HCEC 1CT (cell line): ENCODE measurements at places on chromosomes 2 and 18.

DNA sequence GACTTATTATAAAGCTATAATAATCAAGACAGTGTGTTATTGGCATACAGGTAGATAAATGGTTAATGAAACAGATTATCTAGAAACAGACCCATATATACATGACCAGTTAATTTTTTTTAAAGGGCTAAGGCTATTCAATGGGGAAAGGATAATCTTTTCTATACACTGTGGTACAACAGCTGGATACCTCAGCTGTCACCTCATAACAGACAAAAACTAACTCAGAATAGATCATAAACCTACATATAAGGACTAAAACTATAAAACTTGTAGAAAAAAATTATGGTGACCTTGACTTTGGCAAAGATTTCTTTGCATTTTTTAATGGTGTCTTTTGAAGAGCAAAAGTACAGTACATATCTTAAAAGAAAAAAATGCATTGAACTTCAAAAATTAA lies 30.2 kb downstream of the MAP3K2 start:
- DNase-seq, result no peak

DNA sequence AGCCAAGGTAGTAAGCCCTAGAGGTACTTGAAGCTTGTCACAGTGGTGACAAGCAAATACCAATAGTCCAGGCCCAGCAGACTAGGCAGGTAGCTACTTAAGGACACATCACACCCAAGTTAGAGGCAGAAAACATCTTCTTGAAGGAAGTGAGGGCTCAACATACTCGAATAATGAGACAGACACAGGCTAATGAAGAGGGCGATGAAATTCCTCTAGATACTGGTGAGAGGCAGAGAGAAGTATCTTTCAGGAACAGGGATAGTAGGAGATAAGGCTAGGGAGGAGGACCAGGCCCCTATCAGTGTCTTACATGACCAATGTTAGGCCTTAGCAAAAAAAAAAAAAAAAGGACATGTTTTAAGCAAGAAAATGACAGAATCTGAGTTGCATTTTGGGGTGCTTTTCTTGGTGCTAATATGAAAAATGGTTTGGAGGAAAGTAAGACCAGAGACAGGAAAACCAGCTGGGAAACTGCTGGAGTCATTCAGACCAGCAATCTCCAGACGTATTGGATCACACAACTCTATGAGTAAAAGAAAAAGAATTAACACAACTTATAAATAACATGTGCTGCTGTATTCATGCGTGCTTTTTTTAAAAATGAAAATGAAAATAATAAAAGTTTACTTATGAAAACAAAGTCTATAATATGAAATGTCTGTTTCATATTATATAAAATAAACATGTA lies 37.7 kb downstream of the COBLL1 start:
- DNase-seq, result peak; percentile 61

DNA sequence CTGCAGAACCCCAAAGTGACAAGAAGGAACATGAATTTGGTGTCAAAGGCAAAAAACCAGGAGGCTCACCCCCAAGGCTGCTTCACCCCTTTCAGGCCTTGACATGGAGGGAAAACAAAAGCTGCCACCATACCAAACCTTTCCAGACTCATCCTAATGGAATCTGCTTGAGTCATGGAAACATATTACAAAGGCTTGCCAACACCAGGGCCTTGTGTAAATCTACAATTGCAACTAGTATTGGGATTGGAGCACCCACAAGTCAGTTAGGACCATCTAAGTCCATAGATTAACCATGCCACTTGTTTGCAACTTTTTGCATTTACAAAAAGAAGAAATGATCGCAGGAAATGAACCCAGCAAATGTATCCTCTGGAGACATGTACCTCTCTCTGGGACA lies 297.6 kb downstream of the CDCA7 start:
- peak; percentile 87 for DNase-seq

GRCh38 chr18:75208836-75209128 lies 157 bp downstream of the PTGR3 start:
- DNase-seq, result no peak

DNA sequence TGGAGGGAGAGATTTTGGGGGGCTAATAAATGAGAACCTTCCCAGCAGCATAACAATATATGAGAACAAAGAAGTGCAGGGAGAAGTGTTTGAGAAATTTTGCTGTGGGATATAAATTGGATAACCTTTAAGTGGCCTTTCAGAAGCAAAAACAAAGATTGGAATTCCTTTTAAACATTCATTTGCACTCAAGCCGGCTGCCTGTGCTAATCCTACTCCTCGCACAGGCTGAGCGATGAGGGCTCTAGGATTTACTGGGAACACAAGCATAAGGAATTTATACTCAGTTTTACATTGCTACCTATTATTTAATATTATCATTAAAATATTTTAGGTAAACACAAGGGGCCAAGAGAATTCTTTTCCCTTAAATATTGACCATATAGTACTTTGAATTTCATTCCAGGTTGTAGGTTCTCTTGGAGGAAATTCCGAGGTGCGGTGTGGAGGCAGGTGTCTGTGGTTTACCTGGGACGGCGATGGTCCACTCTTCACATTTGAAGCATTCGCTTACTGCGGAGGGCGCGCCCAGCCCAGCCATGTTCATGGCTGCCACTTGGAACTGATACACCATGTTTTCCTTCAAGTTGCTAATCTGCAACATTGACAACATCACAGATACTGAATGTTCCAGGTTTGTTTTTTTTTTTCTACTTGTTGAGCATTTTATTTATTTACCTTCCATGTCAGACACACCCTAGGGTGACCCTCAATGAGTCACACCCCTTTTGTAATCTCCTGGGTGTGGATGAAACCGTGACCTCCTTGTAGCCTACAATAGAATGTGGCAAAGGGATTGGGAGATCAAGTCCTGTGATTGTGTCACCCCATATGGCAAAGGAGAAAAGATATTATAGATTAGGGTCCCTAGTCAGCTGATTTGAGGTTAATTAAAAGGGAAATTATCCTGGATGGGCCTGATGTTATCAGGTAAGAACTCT lies 100.1 kb downstream of the MYOM1 start:
- DNase-seq, result peak; percentile 9

- DNase-seq, result no peak
Measured at GRCh38 chr2:37167636-37168180, 10.9 kb upstream of the EIF2AK2 start.

GRCh38 chr2:48723129-48723528 lies 32.4 kb downstream of the LHCGR start:
- DNase-seq, result peak; percentile 93

- no peak for DNase-seq
Measured at GRCh38 chr2:69190743-69191404, 177.9 kb downstream of the ANTXR1 start.

- peak; percentile 31 for DNase-seq
Measured at GRCh38 chr2:111897924-111898702, at the start of gene MERTK. TSS of gene MERTK (plus strand) at chr2:111898607. CDS start at chr2:111898736, 129 bp downstream.

DNA sequence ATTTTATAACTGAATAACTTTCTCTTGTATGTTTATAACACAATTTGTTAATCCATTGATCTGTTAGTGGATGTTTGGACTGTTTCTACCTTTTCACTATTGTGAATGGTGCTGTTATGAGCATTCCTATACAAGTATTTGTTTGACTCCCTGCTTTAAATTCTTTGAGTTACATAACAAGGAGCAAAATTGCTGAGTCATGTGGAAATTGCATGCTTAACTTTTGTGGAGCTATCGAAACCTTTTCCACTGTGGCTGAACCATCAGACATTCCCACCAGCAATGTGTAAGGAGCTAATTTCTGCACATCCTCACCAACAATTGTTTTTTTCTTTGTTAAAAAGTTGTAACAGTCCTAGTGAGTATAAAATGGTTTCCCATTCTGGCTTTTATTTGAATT lies 415.5 kb downstream of the CBLN2 start:
- DNase-seq, result no peak
